Activated CD4-positive, CD25-positive, alpha-beta regulatory T cell (primary cell): ENCODE measurements at places on chromosomes 11 and 22.

DNA sequence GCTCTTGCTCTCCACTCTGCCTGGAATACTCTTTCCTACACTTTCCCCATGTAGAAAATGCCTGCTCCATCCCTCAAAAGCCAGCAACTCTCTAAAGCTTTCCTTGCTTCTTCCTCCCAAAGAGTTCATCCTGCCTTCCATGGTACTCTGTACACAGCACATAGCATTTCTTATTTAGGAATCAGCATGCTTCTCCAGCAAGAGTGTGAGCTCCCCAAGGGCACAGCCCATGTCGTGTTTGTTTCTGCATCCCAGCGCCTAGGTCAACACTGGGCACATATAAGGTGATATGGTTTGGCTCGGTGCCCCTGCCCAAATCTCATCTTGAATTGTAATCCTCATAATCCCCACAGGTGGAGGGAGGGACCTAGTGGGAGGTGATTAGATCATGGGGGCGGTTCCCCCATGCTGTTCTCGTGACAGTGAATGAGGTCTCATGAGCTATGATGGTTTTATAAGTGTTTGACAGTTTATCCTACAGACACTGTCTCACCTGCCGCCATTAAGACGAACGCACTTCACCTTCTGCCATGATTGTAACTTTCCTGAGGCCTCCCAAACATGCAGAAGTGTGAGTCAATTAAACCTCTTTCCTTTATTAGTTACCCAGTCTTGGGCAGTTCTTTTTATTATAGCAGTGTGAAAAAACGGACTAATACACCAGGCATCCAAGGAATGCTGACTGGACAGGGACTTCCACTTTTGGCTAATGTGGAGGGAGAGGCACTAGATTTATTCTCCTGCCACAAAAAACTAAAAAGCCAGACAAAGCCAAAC lies 8.2 kb downstream of the VPS37C start:
- DNase-seq: no peak

DNA sequence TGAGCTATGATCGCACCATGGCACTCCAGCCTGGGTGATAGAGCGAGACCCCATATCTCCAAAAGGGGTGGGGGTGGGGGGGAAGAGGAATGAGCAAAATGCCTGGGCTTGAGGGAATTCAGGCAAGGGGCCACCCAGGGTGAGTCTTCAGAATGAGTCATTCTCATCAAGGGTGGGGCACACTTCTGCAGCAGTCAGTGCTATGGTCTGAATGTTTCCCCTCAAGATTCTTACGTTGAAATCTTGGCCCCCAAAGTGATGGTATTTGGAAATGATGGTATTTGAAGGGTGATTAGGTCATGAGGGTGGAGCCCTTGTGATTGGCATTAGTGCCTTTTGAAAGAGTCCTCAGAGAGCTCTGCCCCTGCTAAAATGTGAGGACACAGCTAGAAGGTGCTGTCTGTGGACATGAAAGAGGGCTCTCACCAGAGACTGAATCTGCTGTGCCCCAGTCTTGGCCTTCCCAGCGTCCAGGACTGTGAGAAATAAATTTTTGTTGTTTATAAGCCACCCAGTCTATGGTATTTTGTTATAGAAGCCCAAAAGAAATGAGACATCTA lies 86.4 kb upstream of the THY1 start:
- DNase-seq: no peak

DNA sequence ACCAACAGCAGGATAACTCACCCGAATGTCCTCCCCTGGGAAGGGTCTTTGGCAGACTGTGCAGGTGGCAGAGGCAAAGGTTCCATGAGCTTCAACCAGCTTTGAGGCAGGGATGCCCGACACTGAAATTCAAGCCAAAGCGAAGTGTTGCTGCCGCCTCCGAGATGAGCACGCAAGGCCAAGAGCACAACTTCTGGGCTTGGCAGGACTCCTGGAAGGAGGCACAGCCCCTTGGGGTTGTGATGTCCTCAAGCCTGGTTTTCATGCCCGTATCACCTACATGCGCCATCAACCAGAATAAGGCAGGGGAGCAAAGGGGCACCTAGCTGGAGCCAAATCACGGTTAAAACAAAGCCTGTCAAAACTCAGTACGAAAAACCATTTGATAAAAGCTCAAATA lies 5.7 kb downstream of the SIRT3 start:
- no peak for DNase-seq

DNA sequence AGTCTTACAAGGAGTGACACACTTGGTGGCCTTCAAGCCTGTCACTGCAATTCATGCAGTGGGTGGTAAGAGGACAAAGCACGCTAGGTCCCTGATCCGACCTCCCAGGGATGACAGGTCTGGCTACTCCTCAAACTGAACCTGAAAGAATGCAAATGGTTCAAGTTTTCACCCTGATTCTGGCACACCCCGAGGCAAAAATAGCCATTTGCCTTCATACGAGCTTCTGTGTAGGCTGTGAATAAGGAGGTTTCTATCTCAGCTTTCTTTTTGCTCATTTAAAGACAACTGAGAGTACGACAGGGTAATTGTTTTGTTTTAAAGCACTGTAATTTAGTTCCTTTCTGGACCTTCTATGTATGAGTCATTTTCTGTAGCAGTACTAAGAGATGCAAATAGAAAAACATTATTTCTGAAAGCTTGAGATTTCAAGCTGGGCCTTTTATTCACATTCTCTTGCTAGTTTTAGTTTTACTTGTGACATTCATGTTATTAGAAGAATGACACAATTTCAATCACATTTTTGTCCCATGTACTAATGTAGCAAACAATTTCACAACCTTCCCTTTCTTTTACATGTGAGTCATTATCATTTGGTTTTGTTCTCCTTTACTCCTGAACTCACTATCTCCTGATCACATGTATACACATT lies 56.6 kb upstream of the FDX1 start:
- DNase-seq: no peak

GRCh38 chr11:115126092-115126491 lies 378.1 kb downstream of the CADM1 start:
- DNase-seq: no peak

DNA sequence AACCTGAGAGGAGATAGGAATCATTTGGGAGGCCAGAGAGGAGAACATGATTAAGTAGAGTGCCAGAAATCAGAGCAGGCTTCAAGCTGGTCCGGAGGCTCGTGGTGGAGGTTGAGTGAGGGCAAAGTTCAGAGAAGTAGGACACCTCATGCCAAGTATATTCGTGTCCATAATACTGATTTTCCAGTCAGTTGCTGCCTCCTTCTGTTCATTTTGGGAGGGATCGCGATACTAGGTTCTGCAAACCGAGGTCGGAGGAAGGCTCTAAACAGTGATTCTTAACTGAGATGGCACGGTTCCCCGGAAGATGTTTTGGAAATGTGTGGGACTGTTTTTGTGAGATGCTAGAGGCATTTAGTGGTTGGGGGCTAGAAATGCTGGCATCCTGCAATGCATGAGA lies 13.6 kb upstream of the CD3E start:
- no peak for DNase-seq

DNA sequence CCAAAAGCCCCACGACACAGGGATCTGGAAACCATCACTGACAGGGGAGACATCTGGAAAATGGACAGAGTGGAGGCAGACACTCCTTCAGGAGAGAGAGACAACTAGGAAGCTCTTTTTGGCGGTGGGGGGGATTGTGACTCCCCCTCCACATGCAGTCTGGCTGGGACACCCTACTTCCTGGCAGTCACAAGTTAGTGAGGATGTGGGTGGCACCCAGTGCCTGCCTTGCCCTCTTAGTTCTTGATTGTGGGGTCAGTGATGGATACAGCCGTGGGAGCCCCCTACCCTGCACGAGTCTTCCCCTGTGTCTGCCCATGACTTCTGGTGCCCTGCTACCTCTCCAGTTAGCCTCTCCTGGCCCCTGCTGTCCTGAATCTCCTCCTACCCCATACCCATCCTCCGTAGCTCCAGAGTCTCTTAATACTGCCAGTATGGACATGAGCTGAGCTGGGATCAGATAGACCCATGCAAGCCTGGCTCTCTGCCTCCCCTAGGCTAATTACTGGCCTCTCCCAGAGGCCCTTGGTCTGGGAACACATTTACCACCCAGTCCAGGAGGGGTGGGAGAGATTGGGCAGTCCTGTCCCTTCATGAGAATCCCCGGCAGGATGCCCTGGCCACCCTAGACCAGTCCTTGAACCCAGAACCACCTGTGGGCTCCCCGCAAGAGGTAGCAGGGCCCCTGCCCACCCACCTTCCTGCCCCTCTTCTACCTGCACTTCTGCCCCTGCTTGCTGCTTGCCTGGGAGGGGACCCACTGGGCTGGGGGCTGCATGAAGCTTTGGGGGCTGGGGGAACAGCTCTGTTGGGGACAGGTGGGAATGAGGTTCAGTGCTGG lies 22.8 kb downstream of the RHBDD3 start:
- DNase-seq: no peak

- DNase-seq: no peak
Measured at GRCh38 chr11:107478922-107479321, 21.3 kb upstream of the CWF19L2 start.

- no peak for DNase-seq
Measured at GRCh38 chr11:12799334-12799835, 125.2 kb downstream of the TEAD1 start.

DNA sequence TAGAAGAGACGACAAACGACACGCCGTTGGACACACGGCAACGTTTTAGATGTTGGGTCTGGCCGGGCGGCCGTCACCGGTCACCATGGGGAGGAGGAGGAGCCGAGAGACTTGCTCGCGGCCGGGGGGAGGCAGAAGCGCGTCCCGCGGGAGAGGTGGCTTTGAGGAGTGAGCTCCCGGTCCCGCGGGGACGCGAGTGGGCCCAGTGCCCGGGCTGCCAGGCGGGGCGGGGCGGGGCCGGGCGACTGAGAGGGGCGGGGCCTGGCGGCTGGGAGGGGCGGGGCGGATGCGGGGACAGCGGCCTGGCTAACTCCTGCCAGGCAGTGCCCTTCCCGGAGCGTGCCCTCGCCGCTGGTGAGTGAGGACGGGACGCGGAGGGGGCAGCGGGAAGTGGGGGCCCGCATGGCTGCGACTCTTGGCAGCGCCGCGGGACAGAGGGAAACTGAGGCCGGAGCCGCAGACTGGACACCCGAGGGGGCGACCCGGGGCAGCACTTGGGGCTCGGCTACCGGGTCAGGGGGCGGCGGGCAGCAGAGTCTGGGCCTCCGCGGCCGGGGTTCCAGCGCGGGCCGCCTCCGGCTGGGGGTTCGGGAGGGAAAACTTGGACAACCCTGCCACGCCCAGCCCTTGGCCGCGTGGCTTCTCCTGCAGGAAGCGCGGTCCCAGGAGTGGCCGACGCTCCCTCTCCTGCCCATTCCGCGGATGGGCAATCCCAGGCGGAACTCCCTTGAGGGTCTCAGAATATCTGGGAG lies at the start of gene TSPO:
TSPO (plus strand) TSS at position 309 of the 752 bp plus-strand sequence. CDS start 7,680 bp downstream, outside the sequence.
- DNase-seq: peak; percentile 46

DNA sequence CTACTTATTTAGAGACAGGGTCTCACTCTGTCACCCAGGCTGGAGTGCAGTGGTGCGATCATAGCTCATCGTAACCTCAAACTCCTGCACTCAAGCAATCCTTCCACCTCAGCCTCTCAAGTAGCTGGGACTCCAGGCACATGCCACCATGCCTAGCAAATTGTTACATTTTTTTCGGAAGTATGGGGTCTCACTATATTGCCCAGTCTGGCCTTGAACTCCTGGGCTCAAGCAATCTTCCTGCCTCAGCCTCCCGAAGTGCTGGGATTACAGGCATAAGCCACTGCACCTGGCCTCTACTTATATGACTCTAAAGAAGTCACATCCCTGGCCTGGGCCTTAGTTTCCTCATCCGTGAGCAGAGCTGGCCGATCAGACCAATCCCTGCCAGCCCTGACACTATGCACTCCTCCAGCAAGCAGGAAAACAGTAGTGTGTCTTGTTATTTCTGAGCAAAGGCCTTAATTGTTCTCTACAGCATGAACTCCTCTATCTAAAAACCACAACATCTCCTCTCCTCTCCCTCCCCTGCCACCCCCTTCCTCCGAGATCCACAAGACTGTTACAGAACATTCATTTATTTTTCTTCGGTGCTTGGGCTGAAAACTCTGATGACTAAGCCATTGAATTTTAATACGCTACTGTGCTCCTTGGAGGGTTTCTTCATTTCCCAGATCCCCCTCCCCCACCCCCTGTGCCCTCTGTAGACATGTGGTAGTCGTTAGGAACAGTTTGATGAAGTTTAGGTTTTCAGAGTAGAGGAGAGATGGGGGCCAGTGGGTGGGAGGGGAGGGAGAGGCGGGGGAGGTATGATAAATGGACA lies 91.5 kb downstream of the ABTB2 start:
- DNase-seq: no peak

DNA sequence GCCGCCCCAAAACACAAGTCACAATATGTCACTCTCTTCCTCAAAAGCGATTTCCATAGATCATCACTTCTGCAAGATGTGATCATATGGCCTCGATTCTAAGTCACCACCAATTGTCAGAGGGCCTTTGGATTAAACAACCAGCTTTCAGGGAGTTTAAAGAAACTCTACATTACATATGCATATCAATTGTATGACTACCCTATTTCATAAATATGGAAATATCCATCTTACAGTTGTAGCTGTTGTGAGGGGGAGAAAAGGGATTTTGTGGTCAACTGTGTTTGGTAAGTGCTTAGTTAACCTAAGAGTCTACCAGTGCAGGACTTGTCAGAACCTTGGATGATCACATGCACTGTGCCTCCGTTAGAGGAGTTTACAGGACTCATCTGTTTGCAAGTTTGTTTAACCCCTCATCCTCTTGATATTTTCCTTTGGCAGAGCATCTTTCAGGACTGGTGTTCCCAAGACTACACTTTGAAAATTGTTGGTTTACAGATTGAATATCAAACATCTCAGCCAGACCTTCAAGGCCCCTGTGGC lies 99.9 kb downstream of the CHST1 start:
- DNase-seq: no peak

- DNase-seq: no peak
Measured at GRCh38 chr11:78080084-78080817, 589 bp upstream of the NDUFC2 start.

DNA sequence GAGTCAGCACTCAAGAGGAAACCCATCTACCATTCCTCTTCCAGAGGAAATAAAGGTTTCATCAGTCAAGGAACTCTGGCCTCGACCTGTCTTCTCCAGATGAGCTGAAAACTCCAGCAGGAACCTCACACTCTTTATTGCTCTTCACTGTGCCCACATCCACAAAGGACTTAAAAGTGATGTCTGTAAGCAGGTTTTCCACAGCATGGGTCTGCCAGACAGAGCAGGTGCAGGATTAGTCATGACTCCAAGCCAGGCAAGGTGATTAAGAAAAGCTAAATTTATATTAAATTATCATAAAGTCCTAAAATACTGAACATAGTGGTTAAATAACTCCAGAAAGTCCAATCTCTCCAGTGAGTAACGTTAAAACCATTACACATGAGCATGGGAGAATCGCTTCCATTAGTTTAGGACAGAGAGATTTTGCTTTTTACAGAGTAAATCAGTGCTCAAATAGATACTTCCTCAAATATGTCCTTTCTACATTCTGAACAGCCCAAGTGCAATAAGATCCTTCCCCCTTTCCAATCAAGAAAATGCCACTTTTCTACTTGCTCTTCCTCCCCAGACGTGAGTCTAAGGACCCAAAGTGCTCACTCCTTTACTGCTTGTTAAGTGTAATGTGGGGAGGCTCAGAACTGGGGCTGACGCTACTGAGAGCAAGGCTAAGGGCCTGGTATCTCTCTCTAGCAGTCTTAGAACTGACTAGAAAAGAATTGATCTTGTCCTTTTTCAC lies 10.7 kb upstream of the CKAP5 start:
- DNase-seq: no peak

GRCh38 chr11:36540998-36541397 lies 26.8 kb upstream of the RAG1 start:
- DNase-seq: no peak
